Esophagus mucosa (tissue), 1 donor: ENCODE measurements at places on chromosomes 5 and 9. TPM values are rescaled to one million over a fixed set of nuclear protein-coding genes. Genes with fewer than 3 reads are reported as not detected.

Gene TRIM36
- 1.2 TPM for total RNA-seq

Gene SPOUT1
- 42.6 TPM for total RNA-seq

- ATAC-seq, result no peak
Measured at GRCh38 chr5:78604689-78605285, 43.8 kb downstream of the LHFPL2 start.

Gene SLC25A2
- 0.24 TPM for total RNA-seq

GRCh38 chr5:74640954-74641734, 616 bp upstream of the ENC1 start:
- ATAC-seq, result peak; percentile 35

GRCh38 chr9:127506814-127507750, 55.8 kb downstream of the LRSAM1 start:
- ATAC-seq, result peak; percentile 0

GRCh38 chr9:130642926-130643325, 21.5 kb upstream of the PRDM12 start:
- peak; percentile 61 for ATAC-seq
